Airway epithelial cell (primary cell): ENCODE measurements at places on chromosomes 2 and 18. TPM values are rescaled to one million over a fixed set of nuclear protein-coding genes. Genes with fewer than 3 reads are reported as not detected.

Gene FAM124B
- total RNA-seq: not detected in 2 replicates

Gene REG1B
- not detected in 2 replicates for total RNA-seq

Gene IFIH1
- 5.2 and 8.0 TPM in 2 replicates for total RNA-seq

Gene TXNDC2
- 0.07 TPM in 1 of 2 replicates, not detected in the other for total RNA-seq

Gene SPIRE1
- 16.2 and 21.4 TPM in 2 replicates for total RNA-seq

Gene CHRNG
- total RNA-seq: not detected in 2 replicates

Gene CLEC4F
- total RNA-seq: not detected in 2 replicates

Gene PJVK
- 0.74 and 0.78 TPM in 2 replicates for total RNA-seq

Gene UGT1A7
- total RNA-seq: 0.37 and 0.49 TPM in 2 replicates

Gene RUFY4
- total RNA-seq: not detected in 2 replicates

Gene TMEM163
- not detected in 2 replicates for total RNA-seq

Gene GCC2
- total RNA-seq: 6.6 TPM in 2 replicates

Gene C2orf76
- total RNA-seq: 5.4 and 8.6 TPM in 2 replicates

Gene SLC4A3
- 5.9 and 6.5 TPM in 2 replicates for total RNA-seq

Gene PPIL3
- 33.5 and 33.7 TPM in 2 replicates for total RNA-seq
